ENCODE measurements at places on chromosomes 5 and 9.

DNA sequence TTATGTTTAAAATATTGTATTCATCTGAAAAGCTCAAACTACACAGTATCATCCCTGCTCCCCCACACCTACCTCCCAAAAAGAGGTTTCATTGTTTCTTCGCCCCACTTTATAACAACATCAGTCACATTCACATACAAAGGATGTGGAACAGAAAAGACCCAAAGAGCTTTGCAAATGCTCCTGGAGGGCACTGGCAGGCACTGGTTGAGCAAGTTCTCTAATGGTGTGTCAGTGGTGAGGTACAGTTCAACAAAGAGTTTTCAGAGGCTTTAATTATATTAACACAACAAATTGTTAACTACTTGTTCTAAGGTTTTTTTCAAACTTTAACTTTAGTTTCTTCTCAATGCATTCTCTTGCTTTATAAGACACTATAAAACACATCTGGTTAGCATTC is 54.1 kb upstream of the ECM2 start:
- DNase-seq, result no peak

- DNase-seq, result no peak
Observed at GRCh38 chr5:53501054-53501453, 20.6 kb downstream of the FST start.

DNA sequence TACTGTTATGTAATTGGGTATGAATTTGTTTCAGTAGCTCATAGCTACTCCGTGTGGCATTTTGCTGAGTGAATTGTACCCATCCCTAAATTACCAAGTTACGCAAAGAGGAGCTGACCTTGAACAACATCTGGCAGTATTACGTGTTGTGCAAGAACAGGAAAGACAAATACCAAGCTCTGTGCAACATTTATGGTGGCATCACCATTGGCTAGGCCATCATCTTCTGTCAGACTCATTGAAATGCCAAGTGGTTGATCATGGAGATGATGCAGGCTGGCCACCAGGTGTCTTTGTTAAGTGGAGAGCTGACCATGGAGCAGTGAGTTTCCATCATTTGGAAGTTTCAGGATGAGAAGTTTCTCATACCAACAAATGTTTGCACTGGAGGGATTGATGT is 15.0 kb downstream of the ZSWIM6 start:
- no peak for DNase-seq

DNA sequence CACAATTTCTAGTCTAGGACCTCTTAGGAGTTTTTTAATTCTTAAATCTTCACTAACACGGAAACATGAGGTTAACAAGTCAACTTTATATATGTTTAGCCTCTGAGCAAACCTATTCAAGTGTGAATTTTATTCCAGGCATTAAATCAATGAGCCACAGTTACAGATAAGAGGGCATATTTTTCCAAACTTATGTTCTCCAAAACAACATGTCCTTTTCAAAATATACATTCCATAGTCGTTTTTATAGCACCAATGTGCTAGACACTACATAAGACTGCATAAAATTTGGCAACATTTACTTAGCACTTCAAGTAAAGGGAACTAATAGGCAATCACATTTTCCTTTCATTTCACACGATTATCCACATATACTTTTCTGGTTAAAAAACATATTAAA is 6.5 kb downstream of the TMEM245 start:
- no peak for DNase-seq

DNA sequence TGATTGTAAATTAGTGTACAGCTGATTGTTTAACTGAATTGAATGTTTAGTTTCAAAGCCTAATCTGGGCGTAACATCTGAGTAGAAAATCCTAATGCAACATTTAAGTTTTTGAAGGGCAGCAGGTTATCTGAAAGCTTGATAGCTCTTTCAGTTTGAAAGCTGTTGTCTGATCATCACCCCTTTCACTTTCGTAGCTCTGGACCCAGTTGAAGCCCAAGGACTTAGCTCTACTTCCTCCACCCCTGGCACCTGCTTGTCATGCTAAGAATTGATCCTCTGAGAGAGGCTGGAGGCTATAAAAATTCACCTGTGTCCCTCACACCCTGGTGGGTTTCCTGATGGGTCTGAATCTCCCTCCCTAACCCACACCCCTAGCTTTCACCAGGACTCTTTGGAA is 86.0 kb downstream of the ZFAND5 start:
- no peak for DNase-seq

DNA sequence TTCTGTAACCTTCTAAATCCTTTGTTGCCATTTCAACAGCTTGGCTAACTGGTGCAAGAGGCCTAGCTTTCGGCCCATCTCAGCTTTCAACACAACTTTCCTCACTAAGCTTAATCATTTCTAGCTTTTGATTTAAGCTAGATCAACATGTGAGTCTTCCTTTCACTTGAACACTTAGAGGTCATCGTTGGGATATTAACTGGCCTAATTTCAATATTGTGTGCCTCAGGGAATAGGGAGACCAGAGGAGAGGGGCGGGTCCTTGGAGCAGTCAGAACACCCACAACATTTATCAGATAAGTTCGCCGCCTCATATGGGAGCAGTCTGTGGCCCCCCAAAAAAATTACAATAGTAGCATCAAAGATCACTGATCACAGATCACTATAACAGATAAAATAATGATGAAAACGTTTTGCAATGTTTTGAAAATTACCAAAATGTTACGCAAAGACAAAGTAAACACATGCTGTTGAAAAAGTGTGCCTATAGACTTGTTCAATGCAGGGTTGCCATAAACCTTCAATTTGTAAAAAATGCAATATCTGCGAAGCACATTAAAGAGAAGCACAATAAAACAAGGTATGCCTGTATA is 66.8 kb upstream of the PCSK1 start:
- DNase-seq, result no peak

GRCh38 chr9:110197330-110198187 is 10.4 kb downstream of the C9orf152 start:
- no peak for DNase-seq

- no peak for DNase-seq
Observed at GRCh38 chr5:151667083-151667482, 19.6 kb downstream of the SPARC start.

DNA sequence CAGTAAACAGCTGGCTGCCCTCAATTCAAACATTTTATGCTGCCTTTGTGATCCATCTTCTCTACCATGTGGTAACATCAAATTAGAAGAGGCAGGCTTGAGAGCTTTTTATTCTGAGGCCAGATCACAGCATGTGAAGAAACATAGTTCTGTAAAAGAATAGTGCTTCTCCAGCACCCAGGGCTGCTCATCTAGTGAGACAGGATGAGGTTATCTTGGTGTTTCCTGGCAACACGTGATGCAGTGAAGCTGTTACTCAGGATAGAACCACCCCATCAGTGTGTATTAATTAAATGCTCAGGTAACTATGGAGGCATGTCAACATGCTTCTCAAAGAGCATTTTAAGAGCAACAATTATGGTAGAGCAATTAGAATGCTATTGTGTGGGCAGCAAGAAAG is 400.5 kb upstream of the ACO1 start:
- DNase-seq, result no peak

DNA sequence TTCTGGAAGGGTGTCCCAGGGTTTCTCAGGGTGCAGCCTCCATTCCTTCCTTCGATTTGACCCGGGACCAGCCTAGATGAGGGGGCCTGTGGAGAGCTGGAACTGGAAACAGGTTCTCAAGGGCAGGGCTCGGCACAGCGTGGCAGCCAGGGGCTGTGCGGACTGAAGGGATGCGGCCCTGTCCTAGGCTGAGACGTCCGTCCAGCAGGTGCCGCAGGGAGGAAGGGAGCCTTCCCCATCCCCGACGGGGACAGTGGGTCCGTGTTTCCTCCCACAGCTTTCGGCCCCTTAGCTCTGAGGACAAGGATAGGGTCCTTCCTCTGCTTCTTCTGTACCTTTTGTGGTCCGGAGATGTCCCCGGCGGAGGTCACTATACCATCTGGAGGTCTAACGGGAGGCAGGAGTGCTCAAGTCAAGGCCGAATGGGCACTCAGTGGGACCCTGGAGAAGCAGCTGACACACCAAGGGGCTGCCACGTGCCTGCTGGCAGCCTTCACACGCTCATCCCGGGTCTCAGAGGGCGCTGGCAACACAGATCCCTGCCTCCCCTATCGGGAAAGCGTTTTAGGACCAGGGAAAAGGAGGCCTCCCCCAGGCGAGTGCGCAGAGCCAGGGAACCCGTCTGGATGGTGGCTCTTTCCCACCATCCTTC is 49.9 kb downstream of the USP20 start:
- DNase-seq, result peak; percentile 58

DNA sequence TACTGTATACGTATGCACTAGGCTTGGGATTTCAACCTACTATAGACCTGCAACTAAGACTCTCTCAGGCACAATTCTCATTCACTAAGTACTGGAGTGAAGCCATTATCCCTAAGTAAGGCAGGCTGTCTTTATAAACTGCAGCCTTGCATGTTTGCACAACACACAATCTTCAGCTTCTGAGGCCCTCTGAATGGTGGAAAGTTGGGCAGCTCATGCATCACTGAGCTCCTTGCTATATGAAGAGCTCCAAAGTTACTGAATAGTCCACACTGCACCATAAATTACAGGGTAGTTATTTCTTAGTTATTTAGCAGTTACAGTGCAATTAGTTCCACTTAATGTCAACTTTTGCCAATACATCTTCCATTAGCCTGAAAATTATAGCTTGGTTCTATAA is 384.6 kb downstream of the BRINP1 start:
- no peak for DNase-seq

DNA sequence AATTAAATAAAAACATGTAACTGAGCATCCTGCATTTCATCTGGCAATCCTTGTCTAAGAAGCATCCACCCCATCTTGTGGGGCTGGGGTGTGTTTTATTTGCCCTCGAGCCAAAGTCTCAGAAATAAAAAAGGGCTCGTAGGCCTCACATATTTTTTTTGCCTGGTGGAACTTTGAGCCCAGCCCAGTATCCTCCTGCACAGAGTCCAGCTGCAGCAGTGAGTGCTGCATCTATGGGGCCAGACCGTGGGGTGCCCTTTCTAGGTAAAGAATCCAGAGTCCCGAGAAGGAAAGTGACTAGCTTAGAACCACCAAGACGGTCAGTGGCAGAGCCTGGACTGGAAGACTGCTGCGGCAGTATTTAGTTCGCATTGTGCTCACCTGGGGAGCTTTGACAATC is 33.1 kb downstream of the NEURL1B start:
- no peak for DNase-seq

GRCh38 chr5:169369130-169369529 is 68.2 kb upstream of the SLIT3 start:
- DNase-seq, result no peak

DNA sequence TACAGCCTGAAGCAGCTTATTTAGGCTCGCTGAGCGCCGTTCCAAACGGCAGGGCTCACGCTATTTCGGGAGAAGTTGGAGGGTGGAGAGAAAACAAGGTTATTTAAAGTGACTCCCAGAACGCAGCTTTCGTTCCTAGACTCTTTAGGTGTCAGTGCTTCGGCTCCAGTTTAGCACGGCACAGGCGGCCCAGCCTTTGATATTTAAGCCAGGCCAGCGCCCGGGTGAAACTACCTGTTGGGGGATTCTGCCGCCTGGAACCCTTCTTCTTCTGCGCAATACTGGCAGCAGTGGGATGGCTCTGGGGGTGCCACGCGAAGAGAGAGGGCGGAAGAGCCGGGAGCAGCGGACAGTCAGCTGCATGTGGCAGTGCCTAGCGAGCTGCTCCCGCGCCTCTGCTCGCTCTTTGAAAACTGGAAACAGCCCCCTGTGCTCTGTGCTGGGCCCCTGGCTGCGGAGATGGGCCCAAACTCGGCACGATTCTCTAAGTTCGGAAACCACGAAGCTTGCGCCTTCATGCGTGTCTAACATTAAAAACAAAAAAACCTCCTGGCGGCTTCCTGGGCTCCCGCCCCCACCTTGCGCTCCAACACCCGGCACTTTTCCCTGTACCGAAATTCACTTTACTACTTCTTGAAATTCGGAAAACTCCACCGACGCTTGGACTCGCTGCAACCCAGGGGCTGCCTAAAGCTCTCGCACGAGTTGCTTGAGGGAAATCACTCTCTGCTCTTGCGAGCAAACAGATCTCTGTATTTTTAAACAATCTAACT is 34.6 kb upstream of the NFIB start:
- DNase-seq, result no peak

- DNase-seq, result no peak
Observed at GRCh38 chr9:36970007-36970888, 63.8 kb downstream of the PAX5 start.

DNA sequence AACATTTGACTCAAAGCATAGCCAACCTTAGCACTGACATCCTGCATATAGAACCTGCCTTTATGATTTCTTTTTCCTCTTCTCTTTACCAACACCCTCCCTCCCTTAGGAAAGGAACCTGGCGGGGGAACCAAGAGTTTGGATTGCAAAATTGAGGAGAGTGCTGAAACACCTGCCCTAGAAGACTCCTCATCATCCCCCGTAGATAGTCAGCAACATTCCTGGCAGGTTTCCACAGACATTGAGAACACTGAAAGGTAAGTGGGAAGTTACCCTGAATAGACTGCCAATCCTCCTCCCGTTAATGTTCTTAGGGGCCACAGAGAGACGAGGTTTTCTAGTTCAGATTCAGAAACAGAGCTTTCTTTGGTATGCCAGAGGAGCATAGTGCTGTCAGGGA is 88.8 kb downstream of the RGS7BP start:
- no peak for DNase-seq

DNA sequence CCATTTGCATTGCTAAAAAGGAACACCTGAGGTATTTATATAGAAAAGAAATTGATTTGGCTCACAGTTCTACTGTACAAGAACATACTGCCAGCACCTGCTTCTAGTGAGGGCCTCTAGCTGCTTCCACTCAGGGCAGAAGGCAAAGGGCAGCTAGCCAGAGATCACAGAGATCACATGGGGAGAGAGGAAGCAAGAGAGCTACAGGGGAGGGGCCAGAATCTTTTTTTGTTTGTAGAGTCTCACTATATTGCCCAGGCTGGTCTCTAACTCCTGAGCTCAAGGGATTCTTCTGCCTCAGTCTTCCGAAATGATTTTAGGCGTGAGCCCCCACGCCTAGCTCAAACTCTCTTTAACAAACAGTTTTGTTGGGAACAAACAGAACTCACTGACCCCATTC is 6.1 kb downstream of the SLCO4C1 start:
- DNase-seq, result no peak

DNA sequence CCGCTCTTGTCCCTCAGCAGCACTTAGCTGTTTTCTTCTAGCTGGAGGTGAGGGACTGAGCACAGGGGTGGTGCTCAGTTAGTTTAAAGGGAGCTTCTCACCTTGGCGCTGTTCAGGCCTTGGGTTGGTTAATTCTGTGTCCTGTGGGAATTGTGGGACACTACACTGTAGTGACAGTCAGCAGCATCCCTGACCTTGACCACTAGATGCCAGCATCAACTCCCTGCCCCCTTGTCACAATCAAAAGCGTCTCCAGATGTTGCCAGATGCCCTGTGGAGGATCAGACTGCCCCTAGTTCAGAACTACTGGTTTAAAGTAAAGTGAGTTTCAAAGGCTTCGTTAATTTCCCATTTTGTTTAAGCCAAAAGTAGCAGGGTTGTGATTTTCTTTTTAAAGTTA is 65.5 kb upstream of the DMRT3 start:
- DNase-seq, result no peak

- DNase-seq, result no peak
Observed at GRCh38 chr9:83036043-83036442, 26.9 kb downstream of the RASEF start.

- no peak for DNase-seq
Observed at GRCh38 chr5:114312658-114313057, 49.2 kb upstream of the KCNN2 start.
